Activated CD4-positive, alpha-beta memory T cell treated with anti-CD3 and anti-CD28 coated beads, Interleukin-2, amount 10 ng/mL, durations not matched to agents 7 days and 5 days (primary cell): ENCODE measurements at places on chromosomes 1 and 21. TPM values are rescaled to one million over a fixed set of nuclear protein-coding genes. Genes with fewer than 3 reads are reported as not detected.
A peak's percentile ranks its signal among the peaks of the same experiment; 100 is the strongest.

GRCh38 chr1:3504151-3504821 is 49.8 kb downstream of the ARHGEF16 start:
- no peaks in the 10 kb centered on the region for H3K27me3 ChIP-seq
- no peaks in the 10 kb centered on the region for H3K36me3 ChIP-seq
- no peak for DNase-seq
- H3K27ac ChIP-seq, result no peak overlapping the region
- H3K4me1 ChIP-seq, result no peaks in the 10 kb centered on the region

GRCh38 chr1:31617916-31618746 is 642 bp downstream of the HCRTR1 start:
- H3K4me3 ChIP-seq, result no peak overlapping the region
- peak; percentile 32 for DNase-seq
- H3K4me1 ChIP-seq, result peaks cover 2% of the 10 kb centered on the region
- no peaks in the 10 kb centered on the region for H3K36me3 ChIP-seq
- H3K27ac ChIP-seq, result no peak overlapping the region

DNA sequence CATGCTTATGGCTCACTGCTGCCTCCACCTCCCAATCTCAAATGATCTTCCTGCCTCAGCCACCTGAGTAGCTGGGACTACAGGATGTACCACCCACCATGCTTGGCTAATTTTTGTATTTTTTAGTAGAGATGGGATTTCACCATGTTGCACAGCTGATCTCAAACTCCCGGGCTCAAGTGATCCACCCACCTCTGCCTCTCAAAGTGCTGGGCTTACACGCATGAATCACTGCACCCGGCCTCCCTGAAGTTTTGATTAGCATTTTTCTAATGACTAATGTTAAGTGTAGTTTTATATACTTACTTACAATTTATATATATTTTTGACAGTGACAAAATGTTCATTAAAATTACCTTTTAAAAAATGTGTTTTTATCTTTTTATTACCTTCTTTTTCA is 41.1 kb downstream of the ZNF678 start:
- H3K4me1 ChIP-seq, result no peaks in the 10 kb centered on the region
- no peak overlapping the region for H3K4me3 ChIP-seq
- no peak for DNase-seq
- H3K27me3 ChIP-seq, result no peaks in the 10 kb centered on the region
- H3K27ac ChIP-seq, result no peak overlapping the region
- peaks cover 33% of the 10 kb centered on the region for H3K36me3 ChIP-seq

- H3K27ac ChIP-seq, result no peak overlapping the region
- H3K4me3 ChIP-seq, result no peak overlapping the region
- H3K36me3 ChIP-seq, result no peaks in the 10 kb centered on the region
- no peaks in the 10 kb centered on the region for H3K27me3 ChIP-seq
- DNase-seq, result no peak
- peaks cover 6% of the 10 kb centered on the region for H3K4me1 ChIP-seq
Measured at GRCh38 chr1:94884106-94884505, 42.8 kb downstream of the CNN3 start.

GRCh38 chr1:227127891-227128290 is 187.8 kb downstream of the COQ8A start:
- no peaks in the 10 kb centered on the region for H3K27me3 ChIP-seq
- DNase-seq, result no peak
- H3K36me3 ChIP-seq, result no peaks in the 10 kb centered on the region

Gene PTPRU
- 0.13 TPM for total RNA-seq
